ENCODE measurements at places on chromosomes 4 and X. TPM values are rescaled to one million over a fixed set of nuclear protein-coding genes. Genes with fewer than 3 reads are reported as not detected.
A peak's percentile ranks its signal among the peaks of the same experiment; 100 is the strongest.

PAGE1 gene
- total RNA-seq, result not detected

DNA sequence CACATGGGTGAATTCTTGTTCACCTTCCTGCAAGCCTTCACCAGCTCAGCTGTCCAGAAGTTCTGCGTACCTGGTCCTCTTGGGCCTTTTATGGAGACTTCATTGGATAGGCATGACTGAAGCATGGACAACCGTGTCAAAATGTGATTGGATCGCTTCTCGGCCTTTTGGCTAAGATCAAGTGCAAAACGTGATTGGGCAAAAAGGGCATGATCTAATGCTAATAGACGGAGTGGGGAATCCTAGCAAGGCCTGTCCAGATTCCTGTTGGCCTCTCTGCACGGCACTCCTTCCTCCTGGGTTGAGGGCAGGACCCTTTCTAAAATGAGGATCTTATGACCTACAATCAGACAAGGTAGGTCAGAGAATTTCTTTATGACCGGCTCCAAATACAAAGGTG is 24.9 kb downstream of the PRDX4 start:
- H3K27me3 ChIP-seq, result no peaks in the 10 kb centered on the region
- DNase-seq, result no peak
- H3K4me1 ChIP-seq, result peaks cover 2% of the 10 kb centered on the region
- peaks cover under 1% of the 10 kb centered on the region for H3K36me3 ChIP-seq
- H3K27ac ChIP-seq, result no peak overlapping the region

TCEANC gene
- 2.5 TPM for total RNA-seq

FRMPD3 gene
- total RNA-seq, result not detected

DNA sequence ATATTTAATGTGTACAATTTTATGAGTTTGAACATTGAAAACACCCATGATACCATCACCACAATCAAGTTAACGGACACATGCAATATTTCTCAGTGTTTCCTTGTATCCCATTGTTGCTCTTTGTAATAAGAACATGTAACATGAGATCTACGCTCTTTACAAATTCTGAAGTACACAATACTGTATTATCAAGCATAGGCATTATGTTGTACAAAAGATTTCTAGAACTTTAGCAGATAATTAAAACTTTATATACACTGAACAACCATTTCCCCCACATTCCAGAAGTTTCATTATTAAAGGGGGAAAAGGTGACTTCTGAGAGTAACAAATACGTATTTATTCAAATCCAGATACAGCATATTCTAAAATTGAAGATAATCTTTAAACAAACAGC is 114.5 kb downstream of the SLC10A7 start:
- H3K4me3 ChIP-seq, result no peak overlapping the region
- DNase-seq, result no peak
- H3K27me3 ChIP-seq, result no peaks in the 10 kb centered on the region
- H3K27ac ChIP-seq, result no peak overlapping the region
- H3K36me3 ChIP-seq, result no peaks in the 10 kb centered on the region

- H3K27ac ChIP-seq, result no peak overlapping the region
- DNase-seq, result no peak
- H3K27me3 ChIP-seq, result no peaks in the 10 kb centered on the region
- H3K4me3 ChIP-seq, result no peak overlapping the region
- H3K36me3 ChIP-seq, result peaks cover 36% of the 10 kb centered on the region
These were observed 36.6 kb downstream of the FAM114A1 start for GRCh38 chr4:38904090-38904666.

DNA sequence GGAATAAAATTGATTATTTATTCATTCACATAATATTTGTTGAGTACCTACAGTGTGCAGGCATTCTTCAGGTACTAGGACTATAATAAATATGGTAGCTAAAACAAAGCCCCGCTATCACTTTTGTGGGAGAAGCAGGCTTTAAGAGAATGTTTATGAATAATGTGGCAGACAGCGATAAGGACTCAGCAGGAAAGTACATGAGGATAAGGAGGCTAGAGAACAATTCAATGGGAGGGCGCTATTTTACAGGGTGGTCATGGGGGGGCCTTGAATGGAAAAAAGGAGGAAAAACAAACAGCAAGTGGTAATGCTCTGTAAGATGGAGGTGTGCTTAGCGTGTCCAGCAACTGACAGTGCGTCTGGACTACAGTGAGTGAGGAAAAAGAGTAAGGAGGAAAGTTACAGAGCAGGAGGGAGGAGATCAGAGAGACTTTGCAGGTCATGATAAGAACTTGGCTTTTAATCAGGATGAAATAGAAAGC is 264.2 kb upstream of the ETNPPL start:
- no peak for DNase-seq
- peaks cover under 1% of the 10 kb centered on the region for H3K36me3 ChIP-seq
- no peak overlapping the region for H3K4me3 ChIP-seq
- H3K4me1 ChIP-seq, result no peaks in the 10 kb centered on the region

DNA sequence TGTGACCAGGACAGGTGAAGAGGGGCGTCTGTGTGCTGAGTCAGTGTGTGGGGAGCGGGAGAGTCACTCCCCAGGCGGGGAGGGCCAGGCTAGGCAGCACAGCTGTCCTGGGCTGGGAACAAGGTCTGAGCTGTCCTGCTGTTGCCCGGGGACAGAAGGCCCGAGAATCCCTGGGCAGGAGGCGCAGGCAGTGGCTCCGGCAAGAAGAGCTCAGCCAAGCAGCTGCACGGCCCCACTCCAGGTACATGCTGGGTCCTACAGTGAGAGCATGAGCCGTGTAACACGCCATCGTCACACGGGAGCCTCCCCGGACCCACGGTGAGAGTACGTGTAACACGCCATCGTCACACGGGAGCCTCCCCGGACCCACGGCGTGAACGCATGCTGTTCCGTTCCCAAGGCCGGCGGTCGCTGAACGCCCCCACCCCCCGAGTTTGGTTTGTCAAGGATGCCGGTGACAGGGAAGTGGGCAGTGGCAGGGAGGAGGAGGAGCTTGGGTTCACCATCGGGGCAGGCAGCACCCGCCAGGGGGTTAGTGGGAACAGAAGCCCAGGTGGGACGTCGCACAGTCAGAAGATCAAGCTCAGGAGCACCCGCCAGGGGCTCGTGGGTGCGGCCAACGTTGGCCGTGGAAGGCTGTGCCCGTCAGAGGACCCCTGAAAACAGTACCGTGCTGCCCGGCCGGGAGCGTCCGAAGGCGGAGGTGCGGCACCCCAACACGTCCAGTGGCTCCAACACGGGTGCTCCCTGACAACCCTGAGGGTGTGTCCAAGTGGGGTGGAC is 15.6 kb downstream of the PPP2R3B start:
- no peaks in the 10 kb centered on the region for H3K36me3 ChIP-seq
- H3K4me1 ChIP-seq, result peaks cover 33% of the 10 kb centered on the region
- H3K27me3 ChIP-seq, result no peaks in the 10 kb centered on the region
- no peak for DNase-seq
- H3K4me3 ChIP-seq, result no peak overlapping the region

GRCh38 chr4:43243433-43244116 is 351.1 kb downstream of the GRXCR1 start:
- H3K27me3 ChIP-seq, result peaks cover 5% of the 10 kb centered on the region
- no peaks in the 10 kb centered on the region for H3K4me1 ChIP-seq
- no peaks in the 10 kb centered on the region for H3K36me3 ChIP-seq
- H3K27ac ChIP-seq, result no peak overlapping the region
- no peak for DNase-seq

- no peak overlapping the region for H3K27ac ChIP-seq
- no peaks in the 10 kb centered on the region for H3K36me3 ChIP-seq
- peaks cover 10% of the 10 kb centered on the region for H3K4me1 ChIP-seq
- DNase-seq, result no peak
- no peaks in the 10 kb centered on the region for H3K27me3 ChIP-seq
- H3K4me3 ChIP-seq, result no peak overlapping the region
These were observed 930.2 kb downstream of the C4orf33 start for GRCh38 chr4:130026185-130026584.

DNA sequence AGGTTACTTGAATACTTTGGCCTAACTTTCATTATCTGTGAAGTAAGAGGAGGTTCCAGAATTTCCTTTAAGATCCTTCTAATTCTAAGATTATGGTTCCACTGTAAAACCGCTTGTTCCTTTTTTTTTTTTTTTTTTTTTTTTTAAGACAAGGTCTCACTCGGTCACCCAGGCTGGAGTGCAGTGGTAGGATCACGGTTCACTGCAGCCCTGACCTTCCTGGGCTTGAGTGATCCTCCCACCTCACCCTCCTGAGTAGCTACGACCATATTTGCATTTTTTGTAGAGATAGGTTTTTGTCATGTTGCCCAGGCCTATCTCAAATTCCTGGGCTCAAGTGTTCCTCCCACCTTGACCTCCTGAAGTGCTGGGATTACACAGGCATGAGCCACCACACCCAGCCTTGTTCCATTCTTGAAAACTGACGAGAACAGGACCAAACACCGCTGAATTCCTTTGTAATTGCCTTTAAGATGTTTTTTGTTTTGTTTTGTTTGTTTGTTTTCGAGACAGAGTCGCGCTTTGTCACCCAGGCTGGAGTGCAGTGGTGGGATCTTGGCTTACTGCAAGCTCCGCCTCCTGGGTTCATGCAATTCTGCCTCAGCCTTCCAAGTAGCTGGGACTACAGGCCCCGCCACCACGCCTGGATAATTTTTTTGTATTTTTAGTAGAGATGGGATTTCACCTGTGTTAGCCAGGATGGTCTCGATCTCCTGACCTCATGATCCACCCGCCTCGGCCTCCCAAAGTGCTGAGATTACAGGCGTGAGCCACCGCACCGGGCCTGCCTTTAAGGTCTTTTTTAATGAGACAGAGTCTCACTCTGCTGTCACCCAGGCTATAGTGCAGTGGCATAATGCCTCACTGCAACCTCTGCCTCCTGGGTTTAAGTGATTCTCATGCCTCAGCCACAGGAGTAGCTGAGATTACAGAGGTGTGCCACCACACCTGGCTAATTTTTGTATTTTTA is 6.8 kb downstream of the PDS5A start:
- H3K27ac ChIP-seq, result peak overlapping the region; percentile 15
- no peak for DNase-seq
- peaks cover 40% of the 10 kb centered on the region for H3K4me1 ChIP-seq

DNA sequence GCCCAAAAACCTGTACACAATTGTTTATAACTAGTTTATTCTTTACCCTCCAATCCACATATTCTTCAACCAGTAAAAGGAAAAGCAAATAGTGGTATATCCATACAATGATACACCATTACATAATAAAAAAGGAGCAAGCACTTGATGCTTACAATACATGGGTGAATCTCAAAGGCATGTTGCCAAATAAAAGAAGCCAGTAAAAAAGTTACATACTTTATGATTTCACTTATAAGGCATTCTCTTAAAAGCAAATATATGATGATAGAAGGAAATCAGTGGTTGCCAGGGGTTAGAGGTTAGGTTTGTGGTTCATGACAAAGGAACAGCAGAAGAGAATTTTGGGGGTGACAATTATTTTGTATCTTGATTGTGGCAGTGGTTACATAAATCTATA is 896.1 kb upstream of the LCORL start:
- no peak for DNase-seq
- H3K4me1 ChIP-seq, result peaks cover 11% of the 10 kb centered on the region
- H3K36me3 ChIP-seq, result no peaks in the 10 kb centered on the region

DNA sequence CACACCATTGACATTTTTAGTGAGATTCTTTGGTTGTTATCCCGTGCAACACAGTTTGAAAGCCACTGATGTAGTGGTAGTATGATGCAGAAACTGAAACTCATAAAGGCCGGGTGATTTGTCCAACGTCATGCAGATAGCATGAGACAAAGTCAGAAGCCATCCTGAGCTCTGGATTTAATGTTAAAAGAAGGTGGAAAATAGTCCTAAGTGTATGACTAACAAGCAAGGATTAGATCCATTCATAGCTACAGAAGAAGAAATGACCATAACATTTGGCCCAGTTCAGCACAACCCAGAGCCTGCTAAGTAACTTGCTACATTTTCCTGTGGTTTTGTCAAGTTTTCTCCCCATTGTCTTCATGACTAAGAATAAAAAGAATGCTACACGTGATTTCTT is 142.4 kb downstream of the AMELX start:
- no peak overlapping the region for H3K27ac ChIP-seq
- peaks cover 32% of the 10 kb centered on the region for H3K4me1 ChIP-seq
- no peaks in the 10 kb centered on the region for H3K27me3 ChIP-seq
- no peak overlapping the region for H3K4me3 ChIP-seq

- H3K4me3 ChIP-seq, result peak overlapping the region; percentile 8
- peaks cover 51% of the 10 kb centered on the region for H3K4me1 ChIP-seq
- H3K27me3 ChIP-seq, result no peaks in the 10 kb centered on the region
- DNase-seq, result no peak
These were observed 87.5 kb upstream of the ZFP42 start for GRCh38 chr4:187908079-187908561.

GRCh38 chrX:17403972-17404371 is 29.0 kb downstream of the NHS start:
- no peaks in the 10 kb centered on the region for H3K36me3 ChIP-seq
- DNase-seq, result no peak
- peaks cover 19% of the 10 kb centered on the region for H3K4me1 ChIP-seq
- H3K4me3 ChIP-seq, result no peak overlapping the region
- H3K27me3 ChIP-seq, result no peaks in the 10 kb centered on the region

NCAPG gene
- total RNA-seq, result 6.5 TPM

RPL39 gene
- total RNA-seq, result 1,209 TPM

VCX gene
- not detected for total RNA-seq

RAB40A gene
- total RNA-seq, result 0.45 TPM

CCSER1 gene
- total RNA-seq, result not detected

USP26 gene
- total RNA-seq, result not detected

DNA sequence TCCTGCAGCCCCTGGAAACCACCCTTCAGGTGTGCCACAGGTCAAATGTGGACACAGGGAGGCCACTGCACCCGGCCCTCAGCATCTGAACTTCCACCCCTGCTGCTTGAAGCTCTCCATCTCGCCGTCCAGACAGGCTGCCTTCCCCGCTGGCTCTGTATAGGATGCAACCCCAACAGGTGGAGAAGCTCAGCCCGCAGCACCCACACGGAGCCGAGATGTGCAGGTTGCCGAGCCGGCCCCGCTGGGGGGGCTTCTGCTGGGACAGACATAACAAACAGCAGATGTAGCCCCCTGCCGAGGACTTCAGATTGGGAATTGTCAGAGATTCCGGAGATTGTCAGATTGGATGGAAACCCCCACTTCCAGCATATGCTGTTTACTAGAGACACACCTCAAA is 20.5 kb downstream of the TMEM187 start:
- no peak overlapping the region for H3K27ac ChIP-seq
- no peaks in the 10 kb centered on the region for H3K27me3 ChIP-seq
- no peaks in the 10 kb centered on the region for H3K36me3 ChIP-seq
- no peaks in the 10 kb centered on the region for H3K4me1 ChIP-seq
- no peak overlapping the region for H3K4me3 ChIP-seq

GRCh38 chr4:73892966-73893365 is 23.8 kb downstream of the CXCL1 start:
- H3K27me3 ChIP-seq, result peaks cover 2% of the 10 kb centered on the region
- H3K4me1 ChIP-seq, result peaks cover 51% of the 10 kb centered on the region
- H3K36me3 ChIP-seq, result no peaks in the 10 kb centered on the region
- no peak for DNase-seq

All from chondrocyte (in vitro differentiated cells).